ENCODE measurements at places on chromosomes 6 and 20.

DNA sequence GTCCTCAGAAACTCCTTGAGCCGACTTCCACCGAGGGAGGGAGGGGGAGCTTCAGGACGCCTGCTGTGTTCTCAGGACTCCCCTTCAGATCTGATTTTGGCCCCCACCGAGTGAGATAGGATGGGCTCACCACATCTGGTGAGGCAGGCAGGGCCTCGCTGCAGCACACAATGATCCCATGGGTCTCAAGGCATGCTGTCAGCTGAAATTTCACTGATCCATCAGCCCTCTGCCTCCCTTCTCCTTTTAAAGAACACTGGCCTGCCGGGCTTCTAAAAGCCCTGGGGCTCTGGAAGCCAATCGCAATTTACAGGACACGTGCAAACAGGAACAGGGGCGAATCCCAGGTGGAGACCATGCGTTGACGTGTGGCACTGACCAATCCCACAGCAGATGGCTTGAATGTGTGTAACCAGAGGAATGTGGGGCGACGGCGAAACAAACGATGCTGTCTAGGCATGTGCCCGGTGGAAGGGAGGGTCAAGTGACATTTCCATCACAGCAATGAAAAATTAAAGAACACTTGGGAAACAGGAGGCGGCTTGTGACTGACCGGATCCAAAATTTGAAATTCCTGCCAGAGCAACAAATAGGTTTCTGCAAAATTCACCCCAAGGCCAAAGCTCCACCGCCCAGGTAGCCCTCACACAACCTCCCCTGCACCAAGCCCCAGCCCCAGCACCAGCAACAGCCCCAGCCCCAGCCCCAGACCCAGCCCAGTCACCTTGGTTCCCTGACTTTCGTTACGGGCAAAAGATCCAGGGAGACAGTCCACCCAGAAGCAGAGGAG lies 167.1 kb upstream of the ZNF337 start:
- DNase-seq = no peak

DNA sequence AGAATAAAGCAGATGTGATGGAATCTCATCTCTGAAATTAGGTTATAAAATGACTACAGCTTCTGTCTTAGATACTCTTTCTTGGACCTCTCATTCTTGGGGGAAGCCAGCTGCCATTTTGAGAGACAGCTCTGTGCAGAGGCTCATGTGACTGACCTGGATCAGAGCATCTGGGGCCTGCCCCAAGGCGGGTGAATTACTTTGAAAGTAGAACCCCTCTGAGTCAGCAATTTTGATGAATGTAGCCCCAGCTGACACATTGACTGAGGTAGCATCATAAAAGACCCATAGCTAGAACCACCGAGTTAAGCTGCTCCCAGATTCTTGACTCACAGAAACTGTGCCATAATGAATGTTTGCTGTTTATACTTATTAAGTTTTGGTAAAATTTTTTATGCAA lies 124.5 kb downstream of the THEMIS start:
- no peak for DNase-seq

DNA sequence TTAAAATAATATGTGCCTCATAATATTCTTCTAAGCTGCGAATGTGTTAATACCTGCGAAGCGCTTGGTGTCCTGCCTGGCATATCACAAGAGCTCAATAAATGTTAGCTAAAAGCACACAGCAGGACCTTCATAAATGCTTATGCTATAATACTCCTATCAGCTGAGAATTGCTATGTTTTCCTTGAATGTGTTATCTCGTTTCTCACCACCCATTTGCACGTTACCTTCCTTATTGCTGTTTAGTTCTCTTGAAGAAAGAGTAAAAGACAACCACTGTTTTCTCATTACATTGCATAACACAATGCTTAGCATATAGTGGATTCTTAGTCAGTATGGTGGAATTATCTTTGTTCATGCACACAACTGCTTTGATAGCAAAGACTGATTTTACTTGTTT lies 76.6 kb downstream of the EDN1 start:
- no peak for DNase-seq

DNA sequence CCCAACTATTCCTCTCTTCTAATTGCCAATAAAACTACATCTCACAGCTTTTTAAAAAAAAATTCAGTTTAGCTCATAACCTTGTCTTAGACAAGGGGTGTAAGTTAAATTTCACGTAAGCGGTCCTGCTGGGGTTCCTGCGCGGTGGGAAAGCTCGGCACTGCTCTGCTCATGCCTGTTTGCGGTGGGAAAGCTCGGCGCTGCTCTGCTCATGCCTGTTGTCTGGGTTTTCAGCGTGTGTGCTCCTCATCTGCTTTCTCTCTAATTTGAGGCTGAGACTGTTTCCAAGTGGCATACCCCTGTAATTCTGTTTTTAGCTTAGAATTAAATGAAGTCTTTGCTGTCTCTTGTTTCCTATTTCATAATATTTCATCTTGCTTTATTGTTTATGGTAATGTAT lies 18.6 kb downstream of the ARID1B start:
- DNase-seq = no peak

DNA sequence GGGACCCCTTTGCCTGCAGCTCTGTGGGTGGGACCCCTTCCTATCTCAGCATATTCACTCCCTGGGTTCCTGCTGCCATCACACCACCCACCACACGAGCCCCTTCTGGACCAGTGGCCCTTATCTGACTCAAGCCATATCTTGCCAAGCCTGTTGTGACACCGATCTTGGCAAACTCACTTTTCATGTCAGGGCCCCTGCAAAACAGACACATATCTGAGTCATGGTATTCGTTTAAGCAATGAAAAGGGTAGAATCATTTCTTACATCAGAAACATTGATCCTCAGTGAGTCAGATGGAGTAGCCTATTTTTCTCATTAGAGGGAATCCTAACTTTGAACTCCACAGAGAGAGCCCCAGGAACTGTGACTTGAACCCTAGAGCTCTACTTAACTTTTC lies 10.6 kb downstream of the RAET1E start:
- DNase-seq = no peak

DNA sequence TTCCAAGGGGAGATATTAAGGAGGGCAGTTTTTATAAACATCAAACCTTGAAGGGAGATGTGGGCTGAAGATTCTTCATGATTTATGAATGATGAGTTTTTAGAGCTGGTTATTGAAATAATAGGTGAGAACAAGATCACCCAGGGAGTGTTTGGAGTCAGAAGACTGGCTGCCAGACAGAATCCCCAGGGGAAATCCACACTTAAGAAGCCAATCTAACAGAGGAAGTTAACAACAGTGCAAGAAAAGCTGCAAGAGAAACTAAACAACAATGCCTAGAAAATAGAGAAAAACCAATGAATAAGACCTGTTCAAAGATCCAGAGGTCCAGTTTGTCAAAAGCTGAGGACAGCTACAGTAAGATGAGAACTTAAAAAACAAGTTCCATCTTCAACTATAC lies 167.9 kb upstream of the MAN1A1 start:
- DNase-seq = no peak

GRCh38 chr20:33301192-33301930 lies 18.3 kb downstream of the BPIFB1 start:
- DNase-seq = no peak

DNA sequence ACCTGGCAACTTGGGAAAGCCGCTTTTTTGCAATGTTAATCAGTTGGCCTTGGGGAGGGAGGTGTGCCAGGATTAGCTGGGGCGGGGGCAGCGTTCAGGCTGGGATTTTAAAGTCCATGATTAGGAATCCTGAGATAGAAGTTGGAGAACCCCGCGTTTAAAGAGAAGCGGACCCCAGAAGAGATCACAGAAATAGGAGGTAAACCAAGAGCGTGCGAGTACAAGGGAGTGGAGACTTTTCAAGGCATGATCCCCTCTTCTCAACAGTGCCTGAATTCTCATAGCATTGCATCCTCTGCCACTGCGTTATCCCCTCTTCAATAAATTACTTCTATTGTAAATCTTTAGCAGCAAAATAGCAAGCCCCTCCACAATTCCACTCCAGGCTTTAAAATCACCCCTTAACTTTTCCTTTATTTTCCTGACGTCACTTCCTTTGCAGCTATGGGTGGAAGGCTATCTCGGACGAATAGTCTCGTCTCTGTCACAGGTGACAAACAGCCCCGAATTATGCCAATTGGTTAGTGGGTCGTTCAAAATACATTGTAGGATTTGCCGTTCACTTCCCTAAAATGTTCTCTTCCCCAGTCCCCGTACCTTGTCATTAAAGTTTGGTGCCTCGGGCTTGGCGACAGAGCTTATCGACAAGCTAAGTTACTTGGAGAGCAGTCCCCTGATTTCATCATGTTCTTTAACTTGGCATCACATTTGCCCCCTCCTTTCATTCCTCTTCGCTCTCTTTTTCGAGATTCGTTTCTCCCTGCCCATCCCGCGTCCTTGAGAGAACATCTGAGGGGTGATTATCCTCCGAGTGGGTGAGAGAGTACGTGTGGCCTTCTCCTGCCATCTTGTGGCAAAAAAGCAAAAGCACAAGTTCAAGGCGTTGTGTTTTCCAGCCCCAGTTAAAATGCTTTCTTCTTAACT lies 17.1 kb downstream of the OR2B2 start:
- peak; percentile 77 for DNase-seq

- no peak for DNase-seq
These were observed at the start of gene OPRM1 for GRCh38 chr6:154039231-154039842. Gene OPRM1 (plus strand): TSS chr6:154039240. CDS start chr6:154039545, 305 bp downstream.

GRCh38 chr6:87397656-87398055 lies 10.1 kb upstream of the CFAP206 start:
- no peak for DNase-seq

DNA sequence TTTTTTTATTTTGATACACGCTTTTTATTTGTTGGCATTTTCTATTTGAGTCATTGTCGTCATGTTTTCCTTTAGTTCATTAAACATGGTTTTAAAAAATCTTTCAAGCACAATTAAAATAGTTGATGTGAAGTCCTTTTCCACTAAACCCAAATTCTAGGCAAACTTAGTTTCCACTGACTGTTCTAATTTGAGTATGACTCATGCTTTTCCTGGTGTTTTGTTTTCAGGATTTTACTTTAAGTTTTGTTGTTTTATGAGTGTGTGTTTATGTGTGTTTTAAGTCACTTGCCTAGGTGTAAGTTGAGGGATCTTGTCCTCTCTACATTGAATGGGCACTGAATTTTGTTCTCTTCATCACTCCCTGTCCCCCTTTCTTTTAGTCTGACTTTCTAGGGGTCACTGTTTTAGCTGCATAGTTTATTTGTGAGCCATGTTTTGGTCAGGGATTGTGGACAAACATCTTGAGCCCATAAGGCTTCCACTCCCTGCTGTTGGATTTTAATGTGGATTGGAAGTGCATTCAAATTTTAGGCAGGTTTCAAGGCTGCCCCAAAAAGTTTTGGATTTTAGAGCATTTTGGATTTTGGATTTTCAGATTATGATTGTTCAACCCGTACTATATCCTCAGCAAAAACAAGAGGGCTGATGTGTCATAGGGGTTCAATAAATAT lies 94.8 kb downstream of the CDYL start:
- no peak for DNase-seq

GRCh38 chr6:56552187-56553130 lies 90.2 kb downstream of the DST start:
- no peak for DNase-seq

- DNase-seq = no peak
These were observed 211.9 kb downstream of the FOXC1 start for GRCh38 chr6:1821513-1822183.

- DNase-seq = no peak
These were observed 76.4 kb upstream of the RNF24 start for GRCh38 chr20:4091490-4092479.

DNA sequence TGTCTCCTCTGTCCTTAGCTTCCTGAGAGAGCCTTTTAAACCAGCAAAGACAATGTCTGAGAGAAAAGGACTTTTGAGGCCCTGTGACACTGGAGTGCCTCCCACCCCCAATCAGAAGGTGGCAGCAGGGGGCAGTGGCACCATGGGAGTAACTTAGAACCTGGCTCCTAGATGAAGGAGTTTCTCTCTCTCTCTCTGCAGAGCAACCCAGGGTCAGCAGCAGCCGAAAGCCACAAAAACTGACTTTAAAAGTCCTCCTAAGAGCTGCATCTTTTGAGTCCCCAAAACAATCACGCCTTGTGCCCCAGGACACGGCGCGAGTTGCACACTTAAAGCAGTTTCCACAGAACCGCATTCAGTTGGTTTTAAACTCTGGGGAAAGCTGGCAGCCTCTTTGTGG lies 5.3 kb upstream of the TCP11 start:
- no peak for DNase-seq

DNA sequence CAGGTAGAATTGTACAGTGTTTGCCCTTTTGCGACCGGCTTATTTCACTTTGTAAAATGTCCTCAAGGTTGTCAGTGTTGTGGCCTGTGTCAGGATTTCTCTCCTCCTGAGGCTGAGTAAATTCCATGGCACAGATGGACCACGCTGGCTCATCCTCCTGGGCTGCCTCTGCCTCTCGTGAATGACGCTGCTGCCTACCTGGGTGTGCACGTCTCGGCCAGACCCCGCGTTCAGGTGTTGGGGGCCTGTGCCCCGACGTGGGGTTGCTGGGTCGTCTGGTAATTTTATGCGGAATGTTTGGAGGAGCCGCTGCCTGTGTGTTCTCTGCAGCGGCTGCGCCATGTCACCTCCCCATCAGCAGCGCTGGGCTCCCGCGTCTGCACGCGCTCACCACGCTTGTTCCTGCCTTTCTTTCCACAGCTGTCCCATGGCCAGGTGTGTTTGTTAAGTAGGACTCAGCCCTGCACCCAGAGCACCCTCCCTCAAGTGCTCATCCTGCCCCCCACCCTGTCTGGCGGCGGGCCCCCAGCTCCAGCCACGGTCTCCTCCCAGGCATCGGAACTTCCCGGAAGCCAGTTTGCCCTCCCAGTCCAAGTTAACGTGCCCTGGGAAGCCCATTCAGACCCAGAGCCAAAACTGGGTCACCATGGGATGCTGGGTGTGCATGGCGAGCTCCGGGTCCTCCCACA lies 36.1 kb upstream of the CHRNA4 start:
- no peak for DNase-seq

DNA sequence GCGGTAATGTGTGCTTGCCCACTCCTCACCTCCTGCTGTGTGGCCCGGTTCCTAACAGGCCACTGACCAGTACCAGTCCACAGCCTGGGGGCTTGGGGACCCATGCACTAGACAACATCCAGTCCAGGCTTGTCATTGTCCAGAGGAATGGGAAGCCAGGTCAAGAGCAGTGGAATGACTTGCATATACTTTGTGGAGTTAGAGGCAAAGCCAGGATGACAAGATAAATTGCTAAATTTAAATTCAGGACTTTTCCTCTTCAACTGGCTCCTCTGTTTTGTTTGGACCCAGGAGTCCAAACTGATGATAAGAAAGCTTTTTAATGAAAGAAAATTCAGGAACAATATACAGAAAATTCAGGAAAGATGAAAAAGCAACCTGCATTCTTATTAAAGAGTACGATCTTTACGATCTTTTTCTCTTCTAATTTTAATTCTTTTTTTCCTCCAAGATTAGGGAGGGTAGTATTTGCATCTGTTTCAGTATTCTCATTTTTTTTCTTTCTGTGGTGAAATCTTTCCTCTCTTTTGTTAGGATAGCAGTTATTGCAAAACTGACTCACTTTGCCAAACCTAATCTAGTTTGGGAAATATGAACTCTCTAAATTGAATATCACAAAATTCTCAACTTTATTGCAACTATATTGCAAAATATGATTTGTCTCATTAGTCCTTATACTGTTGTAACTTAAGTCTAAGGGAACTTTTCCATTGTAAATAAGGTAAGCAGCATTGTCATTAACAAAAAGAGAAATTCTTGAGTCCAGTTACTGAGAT lies 48.2 kb downstream of the DCBLD1 start:
- no peak for DNase-seq

- DNase-seq = no peak
These were observed 96.6 kb upstream of the PLEKHG1 start for GRCh38 chr6:150503041-150503440.

- DNase-seq = no peak
These were observed 63.6 kb upstream of the GATA5 start for GRCh38 chr20:62539198-62540045.
